ENCODE measurements at places on chromosomes 13 and 19.

DNA sequence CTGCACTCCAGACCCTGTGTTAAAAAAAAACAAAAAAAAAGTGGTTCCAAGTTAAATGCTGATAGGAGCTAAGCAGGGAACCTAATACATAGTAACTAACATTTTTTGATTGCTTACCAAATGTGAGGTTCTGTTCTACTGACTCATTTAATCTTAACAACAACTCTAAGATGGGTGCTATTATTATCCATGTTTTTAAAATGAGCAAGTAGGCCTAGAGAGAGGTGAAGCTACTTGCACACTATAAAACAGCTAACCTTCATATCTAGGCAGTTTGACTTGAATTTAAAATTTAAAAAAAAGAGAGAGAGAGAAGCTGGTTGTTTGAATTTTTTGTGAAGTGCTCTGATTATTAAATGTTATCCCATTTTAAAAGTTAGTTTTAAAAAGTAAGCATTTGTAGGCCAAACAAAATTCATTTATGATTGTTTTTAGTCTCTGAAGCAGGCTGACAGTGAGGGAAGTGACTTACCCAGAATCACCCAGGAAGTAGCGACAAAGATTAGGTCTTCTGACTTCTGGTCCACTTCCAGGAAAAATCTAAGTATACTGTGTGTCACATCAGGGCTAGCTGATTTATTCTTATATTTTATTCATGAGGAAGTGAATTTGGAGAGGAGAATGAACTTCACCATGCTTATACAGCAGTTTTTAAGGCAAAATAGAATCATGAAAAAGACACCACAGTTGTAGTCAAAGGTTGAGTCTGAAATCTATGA, 2.4 kb downstream of the SIGLECL1 start:
- DNase-seq: no peak

DNA sequence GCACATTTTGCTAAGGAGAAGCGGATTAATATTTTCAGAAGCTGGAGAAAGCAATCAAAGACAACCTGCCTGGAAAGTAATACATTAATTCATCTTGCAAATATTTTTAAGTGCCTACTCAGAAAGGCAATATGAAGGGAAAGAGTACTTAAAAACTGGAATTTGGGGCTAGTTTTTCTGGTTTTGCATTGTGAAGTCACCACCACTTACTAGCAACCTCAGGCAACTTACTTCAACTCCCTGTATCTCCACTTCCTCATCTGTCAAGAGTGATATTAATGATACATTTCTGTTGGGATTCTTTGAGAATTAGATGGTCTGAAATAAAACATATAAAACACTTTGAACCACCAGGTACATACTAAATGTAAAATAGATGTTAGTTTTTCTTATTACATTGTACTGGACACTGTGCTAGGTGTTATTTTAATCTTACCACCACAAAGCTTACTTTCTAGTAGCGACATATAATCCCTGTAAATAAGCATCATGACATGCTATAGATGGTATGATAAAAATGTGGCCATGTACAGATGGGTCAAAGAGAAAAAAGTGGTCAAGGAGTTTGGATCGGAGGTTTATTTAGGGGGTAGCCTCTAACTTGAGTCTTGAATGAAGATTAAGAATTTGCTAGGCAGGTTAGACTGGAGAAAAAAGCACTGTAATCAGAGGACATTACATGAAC, 101.2 kb downstream of the SPRY2 start:
- no peak for DNase-seq

DNA sequence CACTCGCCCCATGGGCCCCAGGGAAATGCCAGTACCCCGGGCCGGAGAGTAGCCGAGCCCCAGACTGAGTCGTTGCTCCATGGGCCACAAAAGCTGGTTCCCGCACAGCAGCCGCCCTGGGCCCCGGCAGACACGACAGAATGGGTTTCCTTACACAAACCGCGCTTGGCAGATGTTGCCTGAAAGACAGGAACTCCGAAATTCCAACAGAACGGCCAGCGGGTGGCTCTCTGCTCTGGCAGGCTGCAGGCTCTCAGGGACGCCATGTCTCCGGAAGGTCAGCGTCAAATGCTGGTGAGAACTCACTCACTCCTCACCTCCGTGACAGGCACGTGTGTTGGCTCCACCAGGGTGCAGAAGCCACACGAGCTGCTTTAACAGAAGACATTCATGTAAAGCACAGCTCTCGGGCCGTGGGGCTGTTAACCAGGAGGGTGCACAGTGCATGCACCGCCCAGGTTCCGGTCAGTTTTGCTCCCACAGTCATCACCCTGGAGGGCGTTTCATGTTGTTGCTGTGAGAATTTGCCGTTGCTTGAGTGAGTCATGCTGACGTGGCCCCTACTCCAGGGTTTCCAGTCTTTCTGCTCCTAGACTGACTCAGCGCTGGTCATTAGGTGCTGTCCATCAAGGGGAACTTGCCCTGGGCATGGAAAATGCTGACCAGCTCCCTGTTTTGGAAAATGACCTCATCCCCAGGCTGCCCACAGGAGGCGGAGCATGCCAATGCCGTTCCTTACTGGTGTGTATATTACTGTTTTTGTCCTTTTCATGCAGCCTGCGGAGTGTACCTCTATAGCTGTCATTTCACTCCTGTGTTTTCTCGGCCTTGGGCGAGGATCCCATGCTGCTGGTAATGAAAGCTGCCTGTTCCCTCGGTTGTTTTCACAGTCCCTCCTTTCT, 44.8 kb downstream of the ANKRD10 start:
- DNase-seq: no peak

DNA sequence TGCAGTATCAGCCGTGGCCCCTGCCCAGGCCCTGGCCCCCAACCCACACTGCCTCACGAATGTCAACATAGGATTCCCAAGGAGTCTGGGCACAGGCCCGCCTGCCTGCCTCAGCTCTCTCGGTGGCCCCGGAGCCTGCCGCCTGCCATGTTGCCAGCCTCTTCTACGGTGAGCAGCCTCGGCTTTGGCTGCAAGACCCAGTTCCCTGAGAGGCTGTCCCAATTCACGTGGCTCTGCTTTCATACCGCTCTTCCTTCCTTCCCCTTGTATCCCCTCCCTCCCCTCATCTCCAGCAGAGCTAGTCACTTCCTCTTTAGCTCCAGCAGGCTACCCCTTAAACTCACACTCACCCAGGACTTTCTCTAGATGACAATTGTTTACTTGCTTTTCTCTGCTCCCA, 42.7 kb downstream of the SERP2 start:
- DNase-seq: no peak

DNA sequence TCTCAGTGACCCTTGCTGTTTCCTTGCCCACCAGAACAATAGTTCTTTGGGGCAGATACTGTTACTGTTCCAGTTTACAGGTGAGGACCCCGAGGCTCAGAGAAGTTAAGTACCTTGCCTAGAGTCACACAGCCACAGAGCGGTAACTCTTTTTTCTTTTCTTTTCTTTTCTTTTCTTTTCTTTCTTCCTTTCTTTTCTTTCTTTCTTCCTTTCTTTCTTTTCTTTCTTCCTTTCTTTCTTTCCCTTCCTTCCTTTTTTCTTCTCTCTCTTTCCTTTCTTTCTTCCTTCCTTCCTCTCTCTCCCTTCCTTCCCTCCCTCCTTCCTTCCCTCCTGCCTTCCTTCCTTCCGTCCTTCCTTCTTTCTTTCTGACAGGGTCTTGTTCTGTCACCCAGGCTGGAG, 4.9 kb upstream of the PRX start:
- no peak for DNase-seq

DNA sequence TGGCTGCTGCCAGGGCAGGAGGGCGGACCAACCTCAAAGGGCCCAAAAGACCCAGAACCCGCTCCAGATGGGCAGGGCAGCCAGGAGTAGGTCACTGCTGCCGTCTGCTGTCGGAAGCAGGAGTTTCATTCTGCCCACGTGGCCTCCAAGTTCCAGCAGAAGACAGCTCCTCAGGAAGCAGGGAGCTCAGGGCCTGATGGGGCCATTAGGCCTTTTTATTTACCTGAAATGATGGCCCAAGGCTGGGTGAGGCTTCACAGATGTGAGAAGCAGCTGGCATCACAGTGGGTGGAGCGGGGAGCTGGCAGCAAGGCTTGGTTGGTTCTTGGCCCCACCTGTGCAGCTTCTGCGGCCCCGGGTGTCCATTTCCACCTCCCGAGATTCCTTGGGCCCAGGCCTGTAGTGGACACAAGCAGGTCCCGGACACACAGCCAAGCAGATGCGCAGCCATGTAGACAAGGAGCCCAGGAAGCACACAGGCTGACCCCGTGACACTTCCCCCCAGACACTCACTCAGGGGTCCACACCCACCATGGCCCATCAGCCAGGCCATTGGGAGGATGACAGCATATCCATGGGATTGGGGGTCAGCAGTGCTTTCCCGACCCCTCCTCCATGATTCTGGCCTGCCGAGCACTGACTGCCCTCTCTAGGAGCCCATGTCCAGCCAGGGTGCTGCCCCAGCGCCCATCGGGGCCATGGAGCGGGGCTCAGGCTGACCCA, 26.4 kb downstream of the C13orf46 start:
- no peak for DNase-seq

DNA sequence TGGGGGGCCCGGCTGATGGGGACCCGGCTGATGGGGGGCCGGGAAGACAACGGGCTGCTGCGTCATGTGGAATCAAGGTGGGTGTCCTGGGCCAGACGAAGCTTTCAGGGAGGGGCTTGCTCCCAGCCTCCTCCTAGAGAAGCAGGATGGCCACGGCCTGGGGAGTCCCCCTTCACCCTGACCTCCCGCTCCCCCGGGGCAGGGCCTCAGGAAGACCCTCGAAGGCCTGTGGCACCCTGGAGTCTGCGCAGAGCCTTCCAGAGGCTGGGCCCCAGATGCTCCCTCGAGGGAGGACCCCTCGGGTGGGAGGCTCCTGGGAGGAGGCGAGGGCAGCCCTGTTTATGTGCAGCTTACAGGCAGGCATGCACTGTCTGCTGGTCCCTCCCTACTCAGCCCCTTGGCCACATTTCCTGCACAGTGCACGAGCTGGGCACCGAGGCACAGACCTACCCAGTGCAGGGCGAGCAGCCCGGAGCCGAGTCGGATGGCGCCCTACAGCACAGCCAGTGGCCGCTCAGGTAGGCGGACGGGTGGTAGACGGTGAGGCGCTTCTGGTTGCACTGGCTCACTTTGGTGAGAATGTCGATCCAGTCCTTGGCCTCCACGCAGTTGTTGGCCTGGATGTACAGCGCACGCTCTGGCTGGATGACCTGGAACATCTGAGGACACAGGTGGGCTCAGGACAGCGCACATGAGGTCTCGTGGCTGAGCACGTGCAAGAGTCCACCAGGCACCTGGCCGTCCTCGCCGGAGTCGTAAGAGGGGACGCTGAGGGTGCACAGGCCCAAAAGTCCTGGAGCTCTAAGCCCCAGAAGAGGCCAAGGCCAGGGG, 22.4 kb upstream of the C13orf46 start:
- no peak for DNase-seq

DNA sequence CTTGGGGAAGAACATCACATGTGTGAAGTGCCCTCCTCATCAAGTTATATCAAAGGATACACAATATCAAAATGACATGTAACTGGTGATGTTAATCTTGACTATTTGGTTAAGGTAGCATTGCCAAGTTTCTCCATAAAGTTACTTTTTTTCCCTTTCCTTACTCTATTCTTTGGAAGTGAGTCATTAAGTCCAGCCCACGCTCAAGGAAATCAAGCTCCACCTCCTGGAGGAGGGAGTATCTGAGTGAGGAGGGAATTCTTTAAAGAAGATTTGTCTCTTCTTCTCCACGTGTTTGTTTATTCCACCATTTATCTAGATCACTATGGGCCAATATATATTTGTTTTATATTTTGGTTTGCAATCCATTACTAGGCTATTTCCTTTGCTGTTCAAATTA, 33.6 kb upstream of the FNDC3A start:
- DNase-seq: no peak

- no peak for DNase-seq
Observed at GRCh38 chr13:25024175-25024574, 71.8 kb upstream of the PABPC3 start.

- no peak for DNase-seq
Observed at GRCh38 chr13:99600318-99600717, 99.0 kb downstream of the TM9SF2 start.

DNA sequence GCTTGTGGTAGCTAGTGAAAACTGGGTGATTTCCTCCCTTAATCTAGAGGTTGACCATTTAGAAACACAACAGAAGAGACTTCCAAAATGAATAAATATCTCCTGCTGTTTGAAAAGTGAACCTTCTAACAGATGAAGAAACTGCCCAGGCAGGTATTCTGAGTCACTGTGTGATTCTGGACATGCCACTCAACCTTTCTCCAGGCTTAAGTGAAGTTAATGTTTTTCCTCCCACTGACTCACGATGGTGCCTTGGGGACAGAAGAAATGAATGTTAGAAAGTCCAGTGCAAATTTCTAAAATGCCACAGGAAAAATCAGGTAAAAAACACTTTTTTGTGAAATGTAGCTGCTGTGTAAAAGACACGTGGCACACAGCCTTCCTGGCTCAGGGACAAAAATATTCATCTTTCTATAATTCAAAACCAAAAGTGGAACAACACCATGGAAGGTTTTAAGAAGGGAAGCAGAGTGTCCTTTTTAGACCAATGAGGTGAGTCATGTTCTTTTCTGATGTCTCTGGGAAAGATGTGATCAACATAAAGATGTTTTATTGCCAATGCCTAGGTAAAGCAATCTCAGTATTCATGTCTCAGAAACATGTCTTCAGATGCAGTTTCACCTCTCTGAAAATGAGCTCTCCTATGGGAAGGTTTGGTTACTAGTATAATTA, 9.1 kb downstream of the UBE2L5 start:
- DNase-seq: no peak

GRCh38 chr13:43686557-43686956, 100.2 kb downstream of the ENOX1 start:
- DNase-seq: no peak

DNA sequence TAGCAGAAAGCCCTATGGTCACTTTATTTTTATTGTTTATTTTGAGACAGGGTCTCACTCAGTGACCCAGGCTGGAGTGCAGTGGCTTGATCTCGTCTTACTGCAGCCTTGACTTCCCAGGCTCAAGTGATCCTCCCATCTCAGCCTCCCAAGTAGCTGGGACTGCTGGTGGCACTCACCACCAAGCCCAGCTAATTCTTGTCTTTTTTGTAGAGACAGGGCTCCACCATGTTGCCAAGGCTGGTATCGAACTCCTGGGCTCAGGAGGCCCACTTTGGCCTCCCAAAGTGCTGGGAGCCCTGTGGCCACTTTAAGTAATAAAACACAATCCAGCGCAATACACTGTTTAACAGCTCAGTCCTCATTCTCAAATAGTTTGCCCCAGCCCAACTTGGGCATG, 69.3 kb downstream of the NUFIP1 start:
- DNase-seq: no peak

- DNase-seq: no peak
Observed at GRCh38 chr19:19489804-19490204, 25.5 kb downstream of the TSSK6 start.

- no peak for DNase-seq
Observed at GRCh38 chr19:10751109-10751953, 33.5 kb downstream of the DNM2 start.

- DNase-seq: no peak
Observed at GRCh38 chr19:42253245-42254088, 1.5 kb downstream of the ERF start.

- DNase-seq: no peak
Observed at GRCh38 chr19:13240312-13241022, 90.3 kb downstream of the IER2 start.

Measured in stimulated activated CD8-positive, alpha-beta memory T cell treated with anti-CD3 and anti-CD28 coated beads, Interleukin-15, amount 100 ng/mL, for 1 hour (primary cell).